ENCODE measurements at places on chromosomes 7 and 10. TPM values are rescaled to one million over a fixed set of nuclear protein-coding genes. Genes with fewer than 3 reads are reported as not detected.

CYP3A4 gene
- 0.33 TPM for total RNA-seq

GRCh38 chr7:100061518-100062193 lies 12.1 kb downstream of the ZSCAN21 start:
- no peak overlapping the region for H3K4me3 ChIP-seq
- peaks cover 71% of the 10 kb centered on the region for H3K36me3 ChIP-seq
- no peak for DNase-seq
- no peaks in the 10 kb centered on the region for H3K4me1 ChIP-seq
- H3K27me3 ChIP-seq: no peaks in the 10 kb centered on the region
- H3K27ac ChIP-seq: no peak overlapping the region

- no peak overlapping the region for H3K27ac ChIP-seq
- H3K4me1 ChIP-seq: no peaks in the 10 kb centered on the region
- no peak for DNase-seq
- H3K4me3 ChIP-seq: no peak overlapping the region
- H3K27me3 ChIP-seq: no peaks in the 10 kb centered on the region
Observed at GRCh38 chr10:74104480-74104879, 46.1 kb downstream of the AP3M1 start.

DNA sequence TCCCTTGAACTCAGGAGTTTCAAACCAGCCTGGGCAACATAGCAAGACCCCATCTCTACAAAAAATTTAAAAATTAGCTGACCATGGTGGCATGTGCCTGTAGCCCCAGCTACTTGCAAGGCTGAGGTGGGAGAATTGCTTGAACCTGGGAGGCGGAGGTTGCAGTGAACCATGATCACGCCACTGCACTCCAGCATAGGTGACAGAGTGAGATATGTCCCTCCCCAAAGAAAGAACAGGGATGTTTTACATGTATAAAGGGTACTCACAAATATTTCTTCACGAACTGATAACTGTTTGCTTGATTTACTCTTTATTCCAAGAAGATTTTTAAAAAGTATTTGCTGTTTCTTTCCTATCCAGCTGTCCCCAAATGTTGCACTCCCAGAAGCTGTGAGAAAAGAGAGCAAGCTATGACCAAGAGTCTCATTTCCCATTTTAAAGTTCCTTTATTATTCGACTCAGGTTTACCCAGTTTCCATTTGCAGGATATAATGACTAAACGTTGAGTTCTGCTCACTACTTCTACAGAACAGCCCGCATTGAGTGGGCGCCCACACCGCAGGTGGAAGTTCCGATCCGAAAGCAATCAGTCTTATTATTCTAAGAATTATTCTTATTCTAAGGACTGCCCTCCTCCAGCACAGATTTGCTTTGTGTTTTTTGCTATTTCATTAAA lies 90.7 kb downstream of the APBB1IP start:
- no peak for DNase-seq
- H3K27ac ChIP-seq: no peak overlapping the region
- peaks cover 5% of the 10 kb centered on the region for H3K4me1 ChIP-seq
- no peaks in the 10 kb centered on the region for H3K36me3 ChIP-seq
- no peaks in the 10 kb centered on the region for H3K27me3 ChIP-seq
- no peak overlapping the region for H3K4me3 ChIP-seq

- no peak overlapping the region for H3K4me3 ChIP-seq
- H3K4me1 ChIP-seq: peaks cover 17% of the 10 kb centered on the region
- H3K27ac ChIP-seq: no peak overlapping the region
- no peaks in the 10 kb centered on the region for H3K36me3 ChIP-seq
- DNase-seq: peak; percentile 43
Observed at GRCh38 chr7:37918526-37918925, 1.9 kb upstream of the SFRP4 start.

DNA sequence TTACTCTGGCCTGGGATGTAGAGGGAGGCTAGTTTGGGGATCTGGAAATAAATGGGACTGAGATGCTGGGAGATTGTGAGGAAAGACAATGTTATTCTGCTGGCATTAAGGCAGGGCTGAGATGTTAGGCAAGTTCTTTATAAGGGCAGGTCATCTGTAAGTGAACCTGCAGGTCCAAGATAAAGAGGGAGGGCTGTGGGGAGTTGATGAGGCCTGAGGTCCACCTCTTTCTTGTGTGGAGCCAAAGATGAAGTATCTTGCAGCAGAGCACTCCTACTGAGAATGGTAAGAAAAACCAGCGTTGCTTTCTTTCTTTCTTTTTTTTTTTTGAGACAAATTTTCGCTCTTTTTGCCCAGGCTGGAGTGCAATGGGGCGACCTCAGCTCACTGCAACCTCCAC lies 19.1 kb downstream of the CYCS start:
- no peak for DNase-seq
- no peaks in the 10 kb centered on the region for H3K27me3 ChIP-seq
- no peak overlapping the region for H3K27ac ChIP-seq
- no peak overlapping the region for H3K4me3 ChIP-seq
- no peaks in the 10 kb centered on the region for H3K4me1 ChIP-seq

SORBS1 gene
- 39.9 TPM for total RNA-seq

BMPER gene
- total RNA-seq: 1.9 TPM

GRCh38 chr7:154096-154799 lies 38.1 kb upstream of the FAM20C start:
- no peaks in the 10 kb centered on the region for H3K36me3 ChIP-seq
- H3K4me3 ChIP-seq: no peak overlapping the region
- no peak overlapping the region for H3K27ac ChIP-seq
- no peak for DNase-seq
